ENCODE measurements at places on chromosomes 1 and 21.

- no peak for DNase-seq
Observed at GRCh38 chr1:47684964-47685762, 247.3 kb downstream of the FOXD2 start.

DNA sequence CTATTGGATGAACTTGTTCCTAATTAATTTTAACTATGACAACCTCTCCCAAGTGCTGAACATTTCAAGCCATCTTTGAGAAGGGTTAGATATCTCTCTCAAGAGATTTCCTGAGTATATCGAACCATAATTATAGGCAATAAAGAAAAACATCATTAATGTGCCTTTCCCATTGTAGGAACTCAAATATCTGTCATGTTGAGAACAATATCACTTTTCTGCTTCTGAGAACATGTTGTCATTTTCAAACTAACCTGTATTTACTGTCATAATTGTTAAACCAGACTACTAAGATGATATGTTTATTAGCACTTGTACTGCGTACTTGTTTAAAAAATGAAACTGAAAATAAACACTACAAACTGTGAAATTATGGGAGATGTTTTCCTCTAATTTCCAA, 4.3 kb downstream of the EPS15 start:
- DNase-seq, result no peak

GRCh38 chr1:201937624-201938213, 8.6 kb downstream of the LMOD1 start:
- DNase-seq, result no peak

- DNase-seq, result no peak
Observed at GRCh38 chr1:3816331-3817137, 20.2 kb upstream of the LRRC47 start.

DNA sequence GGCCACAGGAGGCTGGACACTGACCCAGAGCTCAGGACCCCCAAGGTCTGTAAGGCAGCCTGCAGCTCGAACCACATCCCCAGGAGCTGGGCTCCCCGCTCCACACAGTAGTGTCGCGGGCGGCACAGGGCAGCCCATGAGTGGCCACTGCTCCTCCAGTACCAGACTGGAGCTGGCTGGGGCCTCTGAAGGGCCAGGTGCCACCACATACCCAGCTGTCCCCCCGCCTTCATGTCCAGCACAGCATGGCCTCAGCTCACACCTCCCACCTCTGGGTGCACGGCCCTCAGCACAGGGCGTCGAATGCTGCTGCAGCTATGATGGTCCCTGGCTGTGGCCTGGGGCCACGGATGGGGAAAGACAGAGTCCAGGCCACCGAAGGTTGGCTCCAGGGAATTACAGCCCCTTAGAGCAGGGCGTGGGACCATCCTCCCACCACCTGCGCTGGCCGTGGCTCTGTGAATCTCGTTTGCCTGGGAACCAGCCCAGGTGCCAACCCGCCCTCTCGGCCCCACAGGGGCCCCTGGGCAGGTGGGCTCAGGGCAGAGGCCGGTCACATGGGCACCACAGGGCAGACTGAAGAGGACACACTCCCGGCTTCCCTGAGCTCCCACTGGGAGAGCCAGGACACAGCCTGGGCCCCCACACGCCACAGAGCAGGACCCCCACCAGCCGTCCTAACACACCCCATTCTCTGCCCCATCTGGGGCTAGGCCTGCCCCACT, 2.1 kb upstream of the TNFRSF4 start:
- DNase-seq, result no peak

- no peak for DNase-seq
Observed at GRCh38 chr1:60133000-60133673, 59.6 kb upstream of the C1orf87 start.

- no peak for DNase-seq
Observed at GRCh38 chr1:234614081-234614489, 4.1 kb upstream of the IRF2BP2 start.

GRCh38 chr1:52651904-52652303, 18.9 kb downstream of the SHISAL2A start:
- DNase-seq, result no peak

- no peak for DNase-seq
Observed at GRCh38 chr21:31136891-31137290, 98.6 kb upstream of the KRTAP19-8 start.

DNA sequence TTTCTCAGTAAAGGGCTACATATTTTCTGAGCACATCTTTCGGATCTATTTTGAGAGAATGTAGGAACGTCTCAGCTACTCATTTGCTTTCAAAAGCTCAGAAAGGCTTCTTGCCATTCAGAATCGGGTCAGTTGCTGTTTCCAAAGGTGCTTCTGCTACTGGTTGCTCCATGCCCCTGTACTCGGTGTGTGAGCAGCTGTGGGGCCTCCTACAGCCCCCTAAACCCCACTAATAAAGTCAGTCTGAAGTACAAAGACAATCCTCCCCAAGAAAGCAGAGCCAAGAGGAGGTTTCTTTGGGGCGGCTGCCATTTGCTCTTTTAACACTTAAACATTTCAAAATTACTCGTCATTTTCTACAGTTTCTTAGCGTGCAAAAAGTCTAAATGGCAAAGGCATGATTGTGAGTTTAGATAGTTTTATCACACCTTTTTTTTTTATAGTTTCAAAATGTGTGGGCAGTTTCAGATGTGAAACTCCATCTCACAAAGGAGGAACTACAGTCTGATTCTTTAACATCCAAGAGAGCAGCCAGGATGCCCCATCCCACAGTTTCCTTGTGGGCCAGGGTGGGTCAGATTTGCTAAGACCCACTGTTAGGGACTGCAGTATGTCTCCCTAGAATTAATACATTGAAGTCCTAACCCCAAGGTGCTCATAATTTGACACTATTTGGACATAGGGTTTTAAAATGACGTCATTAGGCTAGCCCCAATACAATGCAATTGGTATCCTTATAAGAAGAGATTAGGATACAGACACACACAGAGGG, 4.1 kb downstream of the RUNX1 start:
- no peak for DNase-seq

GRCh38 chr1:187264995-187265602, 436.4 kb downstream of the PLA2G4A start:
- no peak for DNase-seq

DNA sequence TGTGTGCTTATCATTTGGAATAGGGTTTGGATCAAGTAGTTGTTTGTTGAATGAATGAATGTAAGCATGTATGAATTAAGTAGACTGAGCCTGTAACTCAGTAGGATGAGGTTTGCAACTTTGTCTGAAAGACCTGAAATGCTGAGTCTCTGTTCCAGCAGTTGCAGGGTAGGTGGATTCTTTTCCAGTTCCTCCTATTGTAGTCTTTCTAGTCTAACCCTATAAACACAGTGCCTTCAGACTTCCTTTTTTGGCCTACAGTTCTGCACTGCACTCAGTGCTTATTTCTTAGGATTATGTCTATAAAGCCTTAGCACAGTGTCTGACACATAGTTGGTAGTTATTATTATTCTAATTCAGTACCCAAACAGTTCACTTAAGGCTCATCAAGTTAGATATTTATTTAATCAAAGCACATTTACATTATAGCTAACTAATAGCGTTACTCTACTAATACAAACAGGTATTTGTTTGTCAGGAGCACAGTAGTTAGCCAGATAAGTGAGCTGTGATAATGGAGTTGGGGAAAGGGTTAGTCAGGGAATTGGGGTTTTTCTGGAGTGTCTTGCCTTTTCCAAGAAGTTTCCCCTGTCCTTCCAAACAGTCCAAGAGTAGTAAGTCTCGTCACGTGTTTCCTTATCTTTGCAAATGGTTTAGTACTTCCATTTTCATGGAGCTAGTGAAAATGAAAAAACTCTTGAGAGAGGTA, 45.0 kb downstream of the ABCD3 start:
- no peak for DNase-seq

GRCh38 chr1:171640225-171640624, 12.3 kb downstream of the MYOC start:
- no peak for DNase-seq

DNA sequence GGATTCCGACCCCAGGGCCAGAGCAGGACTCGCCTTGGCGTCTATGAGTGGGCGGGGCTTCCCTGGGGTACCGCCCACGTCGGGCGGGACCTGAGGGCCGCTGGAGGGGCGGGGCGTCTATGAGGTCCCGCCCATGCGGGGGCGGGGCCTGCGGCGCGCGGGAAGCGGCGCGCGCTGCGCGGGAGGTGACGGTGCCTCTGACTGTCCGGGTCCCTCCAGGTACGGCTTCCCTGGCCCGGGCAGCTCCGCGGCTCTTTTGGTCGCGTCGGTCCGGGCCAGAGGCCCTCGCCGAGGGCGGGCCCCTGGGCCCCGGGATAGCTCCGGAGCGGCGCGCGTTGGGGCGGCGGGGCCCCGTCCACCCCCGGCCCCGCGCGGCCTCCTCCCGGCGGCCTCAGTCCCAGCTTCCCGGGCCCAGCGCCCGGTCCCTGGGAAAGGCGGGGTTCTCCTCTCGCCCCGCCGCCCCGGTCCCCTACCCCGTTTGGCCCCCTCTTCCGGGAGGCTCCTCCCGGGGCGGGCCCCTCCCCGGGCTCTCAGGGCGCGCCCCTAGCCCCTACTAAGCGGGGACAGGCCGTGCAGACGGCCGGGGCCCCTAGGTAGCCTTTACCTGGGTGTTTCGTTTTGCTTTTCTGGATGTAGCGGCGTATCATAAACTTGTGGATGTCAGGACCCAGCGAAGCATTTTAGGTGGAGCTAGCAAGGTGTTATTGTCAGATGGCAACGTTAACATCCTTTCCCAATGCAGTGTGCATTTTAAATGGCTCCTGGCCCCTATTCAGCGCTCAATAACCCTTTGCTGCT, at the start of gene CHAF1B:
TSS of gene CHAF1B (plus strand) at position 160 of the 798 bp plus-strand sequence. CDS start 745 bp downstream, outside the sequence.
- DNase-seq, result no peak

GRCh38 chr1:212157252-212157651, 121.7 kb downstream of the DTL start:
- DNase-seq, result no peak

DNA sequence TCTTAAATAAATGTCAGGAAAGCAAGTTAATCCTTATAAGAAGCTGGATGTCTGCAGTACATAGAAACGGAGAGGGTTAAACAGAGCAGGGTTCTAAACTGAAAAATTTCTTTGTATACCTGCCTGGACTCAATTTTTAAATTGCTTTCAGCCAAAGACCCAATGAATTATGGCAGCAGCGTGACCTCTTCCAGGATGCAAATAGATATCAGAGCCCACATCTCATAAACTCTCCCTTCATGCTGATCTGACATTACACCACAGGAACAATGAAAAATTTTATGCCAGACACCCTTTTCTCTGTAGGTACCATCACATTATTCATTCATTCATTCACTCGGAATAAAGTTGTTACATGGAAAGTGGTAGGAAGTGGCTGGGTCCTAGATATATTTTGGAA, 236.4 kb downstream of the NUF2 start:
- no peak for DNase-seq

DNA sequence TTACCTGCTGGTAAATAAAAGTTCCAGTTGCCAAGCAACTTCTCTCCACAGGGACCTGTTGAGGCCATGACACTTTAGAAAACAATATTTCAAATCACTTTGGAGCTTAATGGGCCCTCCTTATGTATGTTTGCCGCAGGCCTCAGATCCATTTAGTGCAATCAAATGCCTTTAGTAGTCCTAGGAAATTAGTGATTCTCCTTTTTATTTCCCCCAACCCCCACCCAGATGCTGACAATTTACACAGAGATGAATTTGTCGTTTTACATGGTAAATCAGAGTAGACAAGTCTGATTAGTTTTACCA, 83.6 kb downstream of the CLIC4 start:
- DNase-seq, result no peak

DNA sequence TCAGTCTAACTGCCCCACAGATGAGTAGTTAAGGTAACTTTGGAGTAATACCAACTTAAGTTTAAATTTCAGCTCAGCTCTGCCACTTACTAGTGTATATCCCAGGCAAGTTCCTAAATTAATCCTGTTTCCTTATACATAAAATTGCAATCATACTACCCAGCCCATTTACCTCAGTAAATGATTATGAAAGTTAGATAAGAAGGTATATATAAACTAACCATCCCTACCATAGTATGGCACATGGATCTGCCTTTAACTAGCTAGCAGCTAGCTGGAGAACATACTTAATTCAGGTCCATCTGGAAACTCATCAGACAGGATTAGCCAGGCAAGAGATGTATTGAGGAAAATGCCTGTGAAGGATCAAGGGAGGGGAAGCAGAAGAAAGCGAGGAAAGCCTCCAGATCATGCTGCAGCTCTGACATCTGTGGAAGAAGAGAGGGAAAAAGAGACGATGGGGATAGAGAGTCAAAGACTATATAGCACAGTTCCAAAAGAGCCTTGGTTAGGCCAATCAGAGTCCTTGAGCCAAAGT, 8.0 kb upstream of the JAK1 start:
- DNase-seq, result no peak

- no peak for DNase-seq
Observed at GRCh38 chr1:41366455-41367287, 5.4 kb downstream of the FOXO6 start.

- no peak for DNase-seq
Observed at GRCh38 chr1:95286479-95286878, 52.5 kb downstream of the RWDD3 start.

GRCh38 chr1:231045286-231045685, 5.2 kb upstream of the FAM89A start:
- DNase-seq, result no peak

DNA sequence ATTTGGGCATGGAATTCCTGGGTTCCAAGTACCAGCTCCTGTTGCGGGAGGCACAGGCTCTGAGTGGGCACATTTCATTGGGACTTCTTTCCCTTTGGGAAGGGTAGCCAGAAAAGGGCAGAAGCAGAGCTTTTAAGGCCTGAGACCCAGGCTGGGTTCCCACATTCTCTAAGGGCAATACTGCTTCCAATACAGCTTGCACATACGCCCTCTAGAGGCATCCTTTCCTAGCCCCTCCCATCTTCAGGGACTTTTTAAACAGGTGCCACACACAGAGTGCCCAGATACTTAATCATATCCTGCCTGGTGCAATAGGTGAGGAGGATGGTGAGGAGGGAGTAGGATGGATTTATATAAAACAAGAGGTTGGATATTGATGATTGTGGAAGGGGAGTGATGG, 5.7 kb downstream of the GPR88 start:
- DNase-seq, result no peak

DNA sequence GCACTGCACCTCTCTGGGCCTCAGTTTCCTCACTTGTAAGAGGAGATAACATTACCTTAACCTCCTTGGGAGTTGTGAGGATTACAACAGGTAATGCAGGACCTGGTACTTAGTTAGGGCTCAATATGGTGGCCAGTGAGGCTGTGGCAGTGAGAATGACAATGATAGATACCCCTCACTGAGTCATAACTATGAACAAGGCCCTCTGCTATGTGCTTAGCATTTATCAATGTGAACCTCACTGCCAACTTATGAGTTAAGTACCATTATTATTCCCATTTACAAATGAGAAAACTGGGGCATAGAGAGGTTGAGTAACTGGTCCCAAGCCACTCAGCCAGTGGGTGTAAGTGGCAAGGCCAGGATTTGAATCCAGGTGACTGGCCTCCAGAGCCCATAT, 64.4 kb downstream of the HMGB4 start:
- no peak for DNase-seq

Measured in brain pericyte (primary cell).